ENCODE measurements at places on chromosomes 7 and 10.

- no peak for DNase-seq
- no peaks in the 10 kb centered on the region for H3K27me3 ChIP-seq
- H3K27ac ChIP-seq: no peak overlapping the region
- H3K36me3 ChIP-seq: peaks cover 4% of the 10 kb centered on the region
These were observed 56.9 kb downstream of the ATAD1 start for GRCh38 chr10:87761153-87761552.

- H3K36me3 ChIP-seq: no peaks in the 10 kb centered on the region
- H3K4me1 ChIP-seq: no peaks in the 10 kb centered on the region
- H3K27ac ChIP-seq: no peak overlapping the region
- DNase-seq: no peak
These were observed 54.5 kb downstream of the INSIG1 start for GRCh38 chr7:155352076-155352752.

- no peak overlapping the region for H3K4me3 ChIP-seq
- H3K4me1 ChIP-seq: peaks cover 3% of the 10 kb centered on the region
- no peaks in the 10 kb centered on the region for H3K27me3 ChIP-seq
- no peaks in the 10 kb centered on the region for H3K36me3 ChIP-seq
- no peak for DNase-seq
These were observed 261.8 kb upstream of the RNF32 start for GRCh38 chr7:156378806-156379205.

DNA sequence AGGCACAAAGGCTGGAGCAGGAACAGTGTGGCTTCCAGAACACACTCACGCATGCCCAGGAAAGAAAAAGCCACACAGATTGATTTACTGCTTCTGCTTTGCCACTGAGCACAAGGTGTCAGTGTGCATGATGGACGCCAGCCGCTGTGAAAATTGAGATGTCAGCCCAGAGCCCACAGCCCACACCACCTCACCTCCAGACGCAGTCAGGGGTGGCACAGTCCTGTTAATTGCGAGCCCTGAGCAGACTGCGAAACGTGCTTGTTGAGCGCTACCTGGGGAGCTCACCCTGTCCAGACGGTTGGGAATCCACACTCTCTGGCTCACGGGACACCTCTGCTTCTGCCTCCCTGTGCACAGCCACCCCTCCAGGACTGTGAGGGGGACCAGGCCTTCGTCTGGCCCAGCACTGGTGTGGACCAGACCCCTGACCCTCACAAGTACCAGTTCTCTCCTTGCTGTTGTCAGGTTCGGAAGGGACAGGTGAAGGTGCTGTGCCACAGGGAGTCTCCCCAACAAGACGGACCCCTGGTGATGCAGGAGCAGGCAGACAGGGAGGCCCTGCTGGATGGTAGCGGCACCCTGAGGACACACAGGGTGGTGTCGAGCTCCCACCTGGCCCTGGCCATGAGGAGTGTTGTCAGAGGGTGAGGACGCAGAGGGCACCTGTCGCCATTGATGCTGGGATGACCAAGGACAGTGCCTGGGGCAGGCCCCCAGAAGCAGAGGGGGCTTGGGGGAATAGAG lies 15.3 kb downstream of the RASGEF1A start:
- H3K27ac ChIP-seq: no peak overlapping the region
- DNase-seq: no peak
- peaks cover 12% of the 10 kb centered on the region for H3K4me1 ChIP-seq
- no peaks in the 10 kb centered on the region for H3K27me3 ChIP-seq

DNA sequence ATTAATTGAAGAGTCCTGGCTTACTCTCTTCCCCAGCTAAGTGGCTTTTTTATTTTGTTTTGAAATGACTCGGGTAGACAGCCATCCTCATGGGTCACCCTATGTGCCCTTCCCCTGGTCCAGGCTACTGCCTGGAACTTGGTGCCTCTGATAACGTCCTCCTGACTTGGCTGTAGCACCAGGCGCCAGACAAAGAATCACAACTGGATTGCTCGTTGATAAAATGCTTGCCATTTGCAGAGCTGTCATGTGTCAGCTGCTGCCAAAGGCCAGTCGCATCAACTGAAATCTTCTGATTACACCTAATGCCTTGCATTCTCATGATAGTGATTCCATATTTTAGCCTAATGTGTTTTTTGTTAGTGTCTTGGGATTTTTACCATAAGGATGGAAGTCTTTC lies 27.4 kb upstream of the ABLIM1 start:
- DNase-seq: no peak
- H3K27ac ChIP-seq: peak overlapping the region; percentile 93
- H3K27me3 ChIP-seq: no peaks in the 10 kb centered on the region
- H3K4me1 ChIP-seq: peaks cover 19% of the 10 kb centered on the region

- DNase-seq: peak; percentile 39
- H3K27ac ChIP-seq: no peak overlapping the region
- no peaks in the 10 kb centered on the region for H3K36me3 ChIP-seq
These were observed 176.2 kb upstream of the ITGB1 start for GRCh38 chr10:33134011-33134751.

- peaks cover 25% of the 10 kb centered on the region for H3K36me3 ChIP-seq
- no peak overlapping the region for H3K27ac ChIP-seq
- H3K4me1 ChIP-seq: no peaks in the 10 kb centered on the region
- no peak for DNase-seq
- no peak overlapping the region for H3K4me3 ChIP-seq
- no peaks in the 10 kb centered on the region for H3K27me3 ChIP-seq
These were observed 53.0 kb downstream of the CACUL1 start for GRCh38 chr10:118701529-118702323.

DNA sequence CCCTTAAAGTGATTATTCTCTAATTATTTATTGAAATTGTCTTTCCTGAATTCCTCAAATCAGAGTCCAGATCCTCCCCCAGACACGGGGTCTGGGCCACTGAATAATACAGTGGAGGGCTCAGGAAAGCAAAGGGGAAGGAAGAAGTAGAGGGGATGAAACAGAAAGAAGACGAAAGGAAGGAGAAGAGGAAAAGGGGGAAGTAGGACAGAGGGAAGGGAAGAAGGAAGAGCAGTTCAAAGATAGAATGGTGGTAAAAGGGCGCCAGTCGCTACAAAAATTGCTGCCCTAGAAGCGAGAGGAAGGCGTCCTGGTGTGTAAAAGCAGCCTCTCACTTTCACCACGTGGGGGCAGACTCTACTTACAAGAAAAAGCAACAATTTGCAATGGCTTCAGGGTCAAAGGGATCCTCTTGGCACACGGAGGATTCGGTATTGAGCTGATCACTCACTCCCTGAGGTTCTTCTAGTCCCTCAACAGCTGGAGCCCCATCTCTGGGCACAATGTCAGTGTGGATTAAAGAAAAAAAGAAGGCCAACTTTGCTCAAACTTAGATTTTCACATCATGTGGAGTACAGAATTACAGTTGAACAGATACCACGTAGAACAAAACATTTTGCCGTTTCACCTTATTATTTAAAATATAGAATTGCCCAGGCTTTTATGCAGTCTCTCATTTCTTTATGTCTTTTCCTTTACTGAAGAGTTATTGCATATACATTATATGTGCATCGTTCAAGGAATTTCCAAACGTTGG lies 31.4 kb upstream of the NPVF start:
- no peaks in the 10 kb centered on the region for H3K36me3 ChIP-seq
- no peak overlapping the region for H3K4me3 ChIP-seq
- H3K27ac ChIP-seq: peak overlapping the region; percentile 57
- DNase-seq: peak; percentile 90
- peaks cover 7% of the 10 kb centered on the region for H3K4me1 ChIP-seq
- no peaks in the 10 kb centered on the region for H3K27me3 ChIP-seq

DNA sequence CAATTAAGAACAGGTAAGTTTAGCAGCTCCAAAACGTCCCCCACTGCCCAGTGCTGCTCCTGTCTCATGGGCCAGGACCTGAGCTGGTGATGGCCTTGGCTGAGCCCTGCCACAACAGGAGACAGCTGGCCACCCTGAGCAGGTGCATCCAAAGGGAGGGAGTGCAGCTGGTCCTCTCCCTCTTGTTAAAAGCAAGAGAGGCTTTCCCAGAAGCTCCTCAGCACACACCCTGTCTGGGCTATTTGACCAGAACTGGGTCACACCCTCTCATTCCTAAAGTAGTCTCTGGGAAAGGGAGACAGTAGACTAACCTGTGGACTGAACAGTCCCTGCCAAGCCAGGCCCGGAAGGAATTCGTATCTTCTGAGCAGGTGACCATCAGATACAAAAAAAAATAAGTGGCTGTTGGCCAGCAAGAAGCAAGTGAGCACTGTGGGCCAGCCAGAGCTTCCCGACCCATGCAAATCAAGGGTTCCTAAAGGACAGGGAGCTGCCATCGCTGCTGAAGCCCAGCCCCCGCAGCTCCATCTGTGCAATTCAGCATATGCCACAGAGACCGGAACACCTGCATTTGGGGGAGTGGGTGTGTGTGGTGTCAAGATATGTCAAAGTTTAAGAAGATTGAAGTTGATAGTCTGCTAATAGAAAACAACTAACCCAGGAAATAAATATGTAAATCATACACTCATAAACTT lies 2.1 kb upstream of the TMEM72 start:
- no peak overlapping the region for H3K4me3 ChIP-seq
- H3K4me1 ChIP-seq: peaks cover 67% of the 10 kb centered on the region
- H3K36me3 ChIP-seq: no peaks in the 10 kb centered on the region
- peak overlapping the region; percentile 59 for H3K27ac ChIP-seq

GRCh38 chr7:114086537-114086913 lies 167.7 kb upstream of the PPP1R3A start:
- H3K4me3 ChIP-seq: peak overlapping the region; percentile 86
- peaks cover 55% of the 10 kb centered on the region for H3K27me3 ChIP-seq
- DNase-seq: no peak
- H3K4me1 ChIP-seq: peaks cover 26% of the 10 kb centered on the region
- H3K27ac ChIP-seq: peak overlapping the region; percentile 85
- no peaks in the 10 kb centered on the region for H3K36me3 ChIP-seq

DNA sequence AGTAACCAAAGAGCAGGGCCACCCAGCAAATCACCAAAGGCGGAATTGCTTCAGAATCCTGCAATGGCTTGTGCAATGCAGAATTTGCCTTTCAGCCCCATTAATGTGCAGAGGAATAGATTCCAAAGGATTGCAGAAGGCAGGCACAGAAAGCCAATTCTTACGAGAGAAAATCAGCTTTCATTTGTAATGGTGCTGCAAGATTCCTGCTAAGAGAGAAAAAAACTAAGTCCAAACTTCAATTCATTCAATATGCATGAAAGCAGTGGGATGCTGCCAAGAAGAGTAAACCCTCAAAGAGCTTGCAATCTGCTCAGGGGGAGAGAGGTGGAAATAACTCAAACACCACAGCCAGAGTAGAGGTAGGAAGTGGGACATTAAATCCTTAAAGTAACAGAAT lies 70.4 kb downstream of the ENO4 start:
- DNase-seq: no peak
- H3K27ac ChIP-seq: no peak overlapping the region
- no peaks in the 10 kb centered on the region for H3K27me3 ChIP-seq
- H3K4me1 ChIP-seq: no peaks in the 10 kb centered on the region

DNA sequence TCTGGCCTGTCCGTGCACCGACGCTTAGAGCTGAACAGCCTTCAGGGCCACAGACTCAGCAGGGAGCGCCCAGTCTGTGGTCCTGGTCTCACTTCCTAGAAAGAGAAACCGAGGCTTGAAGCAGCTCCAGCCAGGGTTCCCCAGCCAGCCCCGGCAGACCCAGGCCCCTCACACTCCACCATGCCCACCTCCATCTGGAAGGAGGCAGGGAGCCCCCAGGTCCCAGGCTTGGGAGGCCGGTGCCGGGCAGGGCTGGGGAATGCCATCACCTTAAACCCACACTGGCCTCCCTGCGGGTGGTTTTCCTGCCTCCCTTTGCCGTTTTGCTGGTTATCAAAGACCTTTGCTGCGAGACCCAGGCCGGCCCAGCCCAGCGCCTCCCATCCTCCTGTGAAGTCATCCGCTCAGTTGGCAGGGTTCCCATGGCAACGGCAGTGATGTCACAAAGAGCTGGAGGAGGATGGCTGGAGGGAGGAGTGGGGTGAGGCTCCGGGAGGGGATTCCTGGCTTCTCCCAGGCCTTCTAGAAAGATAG lies 24.0 kb downstream of the ELFN1 start:
- peak overlapping the region; percentile 15 for H3K27ac ChIP-seq
- peak; percentile 80 for DNase-seq
- H3K4me3 ChIP-seq: no peak overlapping the region
- peaks cover 50% of the 10 kb centered on the region for H3K4me1 ChIP-seq
- H3K27me3 ChIP-seq: peaks cover 4% of the 10 kb centered on the region
- H3K36me3 ChIP-seq: peaks cover 4% of the 10 kb centered on the region

DNA sequence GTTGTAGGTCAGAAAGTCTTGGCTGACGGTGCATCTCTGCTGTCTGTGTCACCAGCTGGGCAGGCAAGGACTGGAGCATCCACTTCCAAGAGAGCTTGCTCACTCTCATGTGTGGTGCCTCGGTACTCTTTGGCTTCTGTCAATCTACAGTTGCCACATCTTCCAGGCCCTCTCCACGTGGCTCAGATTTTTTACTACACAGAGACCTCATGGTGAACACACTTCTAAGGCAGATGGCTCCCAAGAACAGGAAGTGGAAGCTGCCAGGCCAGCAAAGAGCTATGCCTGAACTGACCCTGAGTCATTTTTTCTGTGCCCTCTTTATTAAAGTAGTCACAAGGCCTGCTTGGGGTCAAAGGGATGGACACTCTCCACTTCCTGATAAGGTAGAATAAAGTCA lies 351.5 kb upstream of the AUTS2 start:
- DNase-seq: peak; percentile 61
- H3K36me3 ChIP-seq: no peaks in the 10 kb centered on the region
- H3K4me3 ChIP-seq: no peak overlapping the region
- no peak overlapping the region for H3K27ac ChIP-seq
- no peaks in the 10 kb centered on the region for H3K4me1 ChIP-seq

- peak; percentile 59 for DNase-seq
- no peak overlapping the region for H3K4me3 ChIP-seq
- no peaks in the 10 kb centered on the region for H3K27me3 ChIP-seq
- H3K27ac ChIP-seq: no peak overlapping the region
- no peaks in the 10 kb centered on the region for H3K4me1 ChIP-seq
These were observed 309.1 kb downstream of the MDFIC start for GRCh38 chr7:115230882-115231571.

DNA sequence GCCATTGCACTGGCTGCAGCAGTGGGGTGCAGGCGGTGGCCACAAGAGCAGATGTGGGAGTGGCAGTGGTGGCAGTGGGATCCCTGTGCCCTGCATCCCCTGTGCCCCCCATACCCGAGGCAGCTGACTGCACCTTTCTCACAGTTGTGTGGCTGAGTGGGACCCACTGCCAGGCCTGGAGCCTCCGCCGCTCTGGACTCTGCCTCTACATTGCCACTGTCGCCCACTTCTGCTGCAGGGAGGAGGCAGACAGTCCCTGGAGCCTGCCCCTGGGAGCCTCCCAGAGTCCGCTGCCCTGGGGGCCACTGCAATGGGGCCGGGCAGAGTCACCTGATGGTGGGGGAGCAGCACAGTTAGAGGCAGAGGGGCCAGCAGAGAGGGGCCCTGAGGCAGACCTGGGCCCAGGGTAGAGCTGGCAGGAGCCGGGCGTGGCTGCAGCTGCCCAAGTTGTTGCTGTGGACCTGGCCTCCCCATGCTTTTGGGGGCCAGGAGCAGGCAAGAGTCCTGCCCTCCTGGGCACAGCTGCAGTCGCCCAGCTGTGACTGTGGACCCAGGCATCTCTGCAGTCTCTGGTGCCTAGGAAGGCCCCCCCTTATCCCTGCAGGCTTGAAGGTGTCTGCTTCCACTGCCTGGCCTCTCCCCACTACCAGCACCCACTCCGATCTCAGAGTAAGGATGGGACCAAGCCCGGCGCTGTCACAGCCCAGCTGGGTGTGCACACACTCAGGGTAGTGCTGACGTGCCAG lies 22.2 kb downstream of the FAM241B start:
- H3K36me3 ChIP-seq: no peaks in the 10 kb centered on the region
- no peak overlapping the region for H3K4me3 ChIP-seq
- peaks cover 5% of the 10 kb centered on the region for H3K27me3 ChIP-seq
- no peak for DNase-seq

Measured in muscle of leg (tissue), 16 donors.